Hypothalamus (tissue), 51 donors: ENCODE measurements at places on chromosomes 4 and X.

GRCh38 chr4:107618656-107619055 is 101.4 kb downstream of the PAPSS1 start:
- no peak for DNase-seq

DNA sequence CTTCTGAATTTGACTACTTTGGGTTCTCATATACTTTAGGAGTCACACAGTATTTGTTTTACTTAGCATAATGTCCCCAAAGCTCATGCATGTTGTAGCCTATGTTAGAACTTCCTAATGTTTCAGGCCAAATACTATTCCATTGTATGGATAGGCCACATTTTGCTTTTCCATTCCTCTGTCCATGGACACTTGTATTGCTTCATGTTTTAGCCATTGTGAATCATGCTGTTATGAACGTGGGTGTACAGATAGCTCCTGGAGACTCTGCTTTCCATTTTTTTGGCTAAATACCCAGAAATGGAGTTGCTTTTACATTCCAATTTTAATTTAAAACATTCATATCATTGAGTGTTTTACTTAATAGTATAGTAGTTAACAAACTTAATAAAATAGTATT is 54.5 kb downstream of the HTT start:
- DNase-seq: no peak

- DNase-seq: no peak
Observed at GRCh38 chr4:2060611-2061185, 1.6 kb downstream of the NAT8L start.

- no peak for DNase-seq
Observed at GRCh38 chrX:9598344-9598743, 133.5 kb downstream of the TBL1X start.

DNA sequence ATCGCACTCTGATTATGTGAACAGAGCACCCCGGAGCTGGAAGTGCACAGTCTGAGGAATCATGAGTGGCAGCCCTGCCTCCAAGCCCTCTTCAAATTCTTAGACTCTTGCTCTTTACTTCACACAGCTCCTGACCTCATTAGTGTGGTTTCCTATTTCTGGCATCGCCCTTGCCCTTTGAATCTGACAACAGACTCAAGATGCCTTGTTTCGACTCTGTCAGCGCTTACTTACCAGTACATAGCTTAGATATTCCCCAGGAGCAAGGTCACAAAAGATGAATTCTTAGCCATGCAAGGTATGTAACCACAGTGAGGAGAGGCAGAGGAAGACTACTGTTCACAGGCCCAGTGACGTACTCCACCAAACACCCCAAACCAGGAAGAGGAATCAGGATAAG is 167.2 kb downstream of the KDR start:
- no peak for DNase-seq

- DNase-seq: no peak
Observed at GRCh38 chr4:15945516-15945915, 7.0 kb upstream of the FGFBP1 start.

DNA sequence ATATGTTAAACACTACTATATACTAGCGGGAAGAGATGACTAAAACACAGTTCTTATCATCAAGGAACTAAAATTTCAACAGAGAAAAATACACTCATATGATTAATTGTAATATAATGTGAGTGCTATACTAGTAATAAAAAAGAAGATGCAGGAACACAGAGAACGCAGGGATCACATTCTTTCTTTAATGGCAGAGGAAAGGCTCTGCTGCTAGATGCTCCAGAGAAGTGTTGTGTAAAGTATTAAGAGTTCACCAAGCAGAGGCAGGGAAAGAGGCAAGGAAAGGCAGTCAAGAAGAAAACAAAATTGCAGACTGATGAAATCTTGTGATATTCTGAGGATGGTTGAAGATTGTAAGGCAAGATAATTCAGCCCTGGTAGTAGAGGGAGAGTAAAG is 394.7 kb downstream of the PDGFC start:
- no peak for DNase-seq

GRCh38 chr4:151304755-151305154 is 20.6 kb downstream of the SH3D19 start:
- no peak for DNase-seq

GRCh38 chrX:82237328-82237727 is 1035.4 kb downstream of the SH3BGRL start:
- no peak for DNase-seq

DNA sequence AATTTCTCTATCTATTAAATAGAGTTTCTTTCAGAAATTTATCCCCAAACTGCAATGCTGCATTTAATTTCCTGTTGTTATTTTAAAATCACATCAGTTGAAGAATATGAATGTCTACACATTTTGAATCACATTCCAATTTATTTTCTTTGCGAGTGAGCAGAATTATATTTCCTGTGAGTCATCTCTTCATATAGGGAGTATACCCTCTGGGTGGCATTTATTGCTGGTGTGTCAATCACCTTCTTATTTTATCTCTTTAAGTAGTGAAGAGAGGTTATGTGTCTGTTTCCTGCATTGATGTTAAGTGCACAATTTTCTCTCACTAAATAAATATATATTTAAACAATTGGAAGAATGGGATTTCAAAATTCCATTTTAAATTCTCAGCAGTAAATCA is 511.0 kb upstream of the ATOH1 start:
- no peak for DNase-seq
